RPMI7951 (cell line): ENCODE measurements at places on chromosomes 4 and X. TPM values are rescaled to one million over a fixed set of nuclear protein-coding genes. Genes with fewer than 3 reads are reported as not detected.

DNA sequence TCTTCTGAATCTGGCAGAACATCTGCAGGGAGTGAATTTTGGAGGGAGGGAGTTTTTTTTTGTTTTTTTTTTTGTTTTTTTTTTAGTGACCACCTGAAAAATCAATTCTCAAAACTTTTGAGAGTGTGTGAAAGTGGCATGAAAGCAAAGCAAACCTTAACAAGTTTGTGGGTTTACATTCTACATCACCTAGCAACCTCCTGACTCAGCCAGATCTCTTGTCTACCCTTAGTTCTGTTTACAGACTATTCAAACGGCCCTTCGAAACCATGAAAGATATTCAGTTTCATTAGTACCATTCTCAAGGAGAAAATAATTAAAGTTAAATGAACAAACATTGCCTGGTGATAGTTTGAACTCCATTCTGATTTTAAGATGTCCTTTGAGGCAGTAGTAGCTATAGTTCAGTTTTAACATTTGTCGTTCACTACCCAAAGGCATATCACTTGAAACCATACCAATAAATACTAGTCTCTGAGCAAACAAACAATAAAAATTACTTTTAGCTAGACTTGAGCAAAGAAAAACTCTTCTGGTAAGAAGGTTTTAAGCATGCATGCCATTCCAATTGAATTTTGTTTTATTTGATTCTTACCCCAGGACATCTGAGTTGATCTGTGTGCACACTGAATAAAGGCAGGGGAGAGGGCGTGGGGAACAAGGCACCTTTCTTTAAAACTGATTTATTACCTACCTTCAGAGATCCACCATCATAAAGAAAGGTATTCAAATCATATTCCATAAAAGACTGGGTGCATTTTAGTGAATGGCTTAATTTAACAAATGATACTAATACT lies 137.7 kb downstream of the ARX start:
- DNase-seq: no peak

GRCh38 chr4:128284317-128284716 lies 3.3 kb downstream of the PGRMC2 start:
- no peak for DNase-seq

DNA sequence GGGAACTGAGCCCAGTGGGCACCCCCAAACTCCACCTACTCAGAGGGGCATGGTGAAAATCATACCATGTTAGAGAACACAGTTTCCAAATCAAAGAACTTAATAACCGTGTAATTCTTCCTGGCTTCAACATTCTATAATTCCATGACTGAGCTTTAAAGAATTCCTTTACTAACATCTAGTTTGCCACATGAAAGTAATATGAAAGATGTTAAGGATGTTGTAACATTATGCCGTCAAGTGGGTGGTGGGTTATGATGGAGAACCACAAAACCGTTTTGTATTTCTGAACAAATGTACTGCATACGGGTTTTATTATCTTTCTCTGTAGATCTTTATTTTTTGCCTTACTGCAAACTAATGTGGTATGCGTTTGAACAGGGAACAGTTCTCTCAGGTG lies 549.0 kb upstream of the MAGEB2 start:
- peak; percentile 86 for DNase-seq

- DNase-seq: no peak
Measured at GRCh38 chrX:136450050-136450830, 37.5 kb upstream of the BRS3 start.

GRCh38 chr4:94653095-94653649 lies 104.6 kb upstream of the BMPR1B start:
- DNase-seq: no peak

GRCh38 chrX:19960913-19961312 lies 29.9 kb downstream of the BCLAF3 start:
- no peak for DNase-seq

HTR2C gene
- total RNA-seq: 0.20 and 0.24 TPM in 2 replicates

DNA sequence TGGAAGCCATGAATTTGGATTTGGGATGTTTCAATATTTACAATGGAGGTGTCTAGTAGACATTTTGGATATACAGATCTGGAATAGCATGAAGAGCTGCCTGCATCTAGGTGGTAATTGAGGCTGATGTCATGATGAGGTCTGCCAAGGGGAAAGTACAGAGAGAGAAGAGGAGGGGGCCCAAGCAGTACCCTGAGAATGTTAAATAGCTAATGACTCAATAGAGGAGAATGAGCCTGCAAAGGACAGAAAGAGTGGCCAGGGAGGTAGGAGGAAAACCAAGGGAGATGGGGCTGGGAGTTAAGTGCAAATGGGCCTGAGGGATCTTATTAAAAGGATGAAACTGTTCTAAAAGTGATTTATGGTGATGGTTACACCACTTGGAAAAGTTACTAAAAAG lies 182.2 kb upstream of the KIT start:
- DNase-seq: no peak
